ENCODE measurements at places on chromosomes 12 and 14. TPM values are rescaled to one million over a fixed set of nuclear protein-coding genes. Genes with fewer than 3 reads are reported as not detected.

PPP2R5C gene
- 84.4 TPM for total RNA-seq

HOXC5 gene
- 2.2 TPM for total RNA-seq

TAS2R13 gene
- 0.26 TPM for total RNA-seq

RNASE3 gene
- not detected for total RNA-seq

IGF1 gene
- total RNA-seq: 6.2 TPM

PRPH gene
- total RNA-seq: 0.61 TPM

GRCh38 chr14:24874514-24875202, 175.3 kb downstream of the STXBP6 start:
- DNase-seq: no peak

DNA sequence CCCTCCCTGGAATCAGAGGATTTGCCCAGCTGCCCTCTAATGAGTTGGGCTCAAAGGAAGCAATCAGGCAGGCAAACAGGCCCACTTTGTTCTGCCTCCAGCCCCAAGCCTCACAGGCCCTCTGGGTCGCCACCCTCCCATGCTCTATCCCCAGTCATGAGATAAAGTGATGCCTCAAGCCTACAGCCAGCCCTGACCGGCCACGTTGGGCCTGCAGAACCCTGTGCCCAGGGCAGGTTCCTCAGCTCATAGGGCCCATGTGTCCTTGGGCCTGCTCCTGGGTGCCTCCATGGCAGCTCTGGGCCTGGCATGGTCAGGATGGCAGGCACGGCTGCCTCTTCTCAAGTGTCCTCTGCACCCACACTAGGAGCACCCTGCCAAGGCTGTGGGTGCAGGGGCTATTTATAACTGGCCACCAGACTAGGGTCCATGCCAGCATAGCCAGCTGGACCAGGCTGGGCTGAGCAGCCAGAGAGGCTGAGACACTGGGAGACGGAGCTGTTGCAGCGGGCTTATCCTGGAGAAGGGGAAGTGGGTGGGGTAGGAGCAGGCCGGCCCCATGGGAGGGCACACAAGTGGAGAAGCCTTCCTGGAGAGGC, 20.2 kb downstream of the HDAC7 start:
- no peak for DNase-seq

- peak; percentile 89 for DNase-seq
Measured at GRCh38 chr14:64502887-64503433, 678 bp downstream of the ZBTB25 start.

DNA sequence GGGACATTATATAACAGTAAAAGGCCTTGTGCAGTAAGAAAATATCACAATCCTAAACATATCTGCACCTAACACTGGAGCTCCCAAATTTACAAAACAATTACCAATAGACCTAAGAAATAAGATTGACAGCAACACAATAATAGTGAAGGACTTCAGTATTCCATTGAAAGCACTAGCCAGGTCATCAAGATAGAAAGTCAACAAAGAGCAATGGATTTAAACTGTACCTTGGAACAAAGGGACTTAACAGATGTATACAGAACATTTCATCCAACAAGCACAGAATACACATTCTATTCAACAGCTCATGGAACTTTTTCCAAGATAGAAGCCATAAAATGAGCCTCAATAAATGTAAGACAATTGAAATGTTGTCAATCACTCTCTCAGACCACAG, 209.5 kb upstream of the ARHGAP5 start:
- no peak for DNase-seq

DNA sequence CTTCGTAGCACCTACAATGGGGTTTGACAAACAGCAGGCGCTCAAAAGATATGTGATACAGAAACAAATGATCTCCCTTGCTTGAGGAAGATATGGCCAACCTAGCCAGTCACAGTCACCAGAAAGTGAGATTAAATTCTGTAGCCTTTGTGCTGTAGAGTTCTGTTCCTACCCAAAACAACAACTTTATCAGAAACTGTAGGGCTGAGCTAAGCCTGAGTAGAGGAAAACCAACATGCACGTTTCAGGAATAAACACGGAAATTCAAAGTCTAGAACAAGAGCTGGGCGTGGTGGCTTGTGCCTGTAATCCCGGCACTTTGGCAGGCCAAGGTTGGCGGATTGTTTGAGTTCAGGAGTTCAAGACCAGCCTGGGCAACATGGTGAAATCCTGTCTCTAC, 23.0 kb downstream of the AICDA start:
- DNase-seq: peak; percentile 63

GRCh38 chr12:46449856-46450255, 77.3 kb upstream of the SLC38A2 start:
- no peak for DNase-seq

- no peak for DNase-seq
Measured at GRCh38 chr14:91078095-91078737, 17.8 kb upstream of the RPS6KA5 start.

- no peak for DNase-seq
Measured at GRCh38 chr14:33052943-33053342, 114.3 kb downstream of the NPAS3 start.

GRCh38 chr12:25494926-25495325, 58.2 kb downstream of the LMNTD1 start:
- DNase-seq: no peak

GRCh38 chr12:32400866-32401265, 1.5 kb downstream of the FGD4 start:
- DNase-seq: no peak

DNA sequence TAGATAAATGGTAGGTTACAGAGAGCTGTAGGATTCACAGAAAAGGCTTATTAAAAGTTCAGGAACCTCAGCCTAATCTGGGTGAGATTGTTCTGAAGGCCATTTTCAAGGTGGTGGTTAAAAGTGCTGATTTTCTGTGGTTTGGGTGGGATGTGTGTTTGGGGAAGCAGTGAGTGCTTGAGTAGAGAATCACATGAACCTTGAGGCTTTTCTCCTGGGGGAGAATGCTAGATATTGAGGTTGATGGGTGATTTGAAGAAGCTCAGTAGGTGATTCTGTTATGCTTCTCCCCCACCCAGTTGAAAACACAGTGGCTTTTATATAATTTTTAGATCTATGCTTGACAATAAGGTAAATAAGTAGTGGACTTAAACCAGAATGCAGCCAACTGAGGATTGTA, 420.9 kb downstream of the PCNX1 start:
- no peak for DNase-seq
